ENCODE measurements at places on chromosomes 11 and 22.

DNA sequence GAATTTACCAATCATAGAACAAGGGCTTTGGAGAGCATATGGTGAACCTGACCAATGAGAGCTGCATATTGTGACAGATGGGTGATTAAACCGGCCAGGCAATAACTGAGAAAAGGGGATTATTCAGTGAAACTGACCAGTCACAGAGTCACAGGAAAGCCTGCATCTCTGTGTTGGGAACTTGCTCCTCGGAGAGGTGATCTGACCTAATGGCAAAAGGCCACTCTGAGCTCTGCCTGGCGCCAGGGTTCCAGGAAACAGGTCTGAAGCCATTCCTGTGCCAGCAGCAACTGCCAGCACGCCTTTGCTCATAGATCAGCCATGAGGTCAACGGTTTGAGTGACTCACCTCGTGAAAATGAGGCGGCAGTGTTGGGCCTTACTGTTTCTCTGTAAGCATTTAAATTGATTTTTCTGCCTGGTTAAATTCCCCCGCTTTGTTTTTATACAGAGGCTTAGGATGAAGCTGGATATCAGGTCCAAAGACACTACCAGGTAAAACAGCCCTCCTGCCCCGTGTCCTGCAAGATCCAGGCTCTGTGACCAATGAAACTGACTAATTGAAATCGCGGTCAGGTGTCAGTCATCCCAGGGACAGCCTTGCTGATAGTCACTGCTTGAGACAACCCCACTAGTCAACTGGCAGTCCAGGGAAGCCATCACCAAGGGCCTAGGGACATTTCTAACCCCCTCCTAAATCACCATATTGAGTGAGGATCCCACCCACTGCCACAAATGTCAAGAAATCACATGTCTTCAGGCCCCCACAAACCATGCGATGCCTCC, 35.8 kb upstream of the MYOD1 start:
- no peak for DNase-seq

DNA sequence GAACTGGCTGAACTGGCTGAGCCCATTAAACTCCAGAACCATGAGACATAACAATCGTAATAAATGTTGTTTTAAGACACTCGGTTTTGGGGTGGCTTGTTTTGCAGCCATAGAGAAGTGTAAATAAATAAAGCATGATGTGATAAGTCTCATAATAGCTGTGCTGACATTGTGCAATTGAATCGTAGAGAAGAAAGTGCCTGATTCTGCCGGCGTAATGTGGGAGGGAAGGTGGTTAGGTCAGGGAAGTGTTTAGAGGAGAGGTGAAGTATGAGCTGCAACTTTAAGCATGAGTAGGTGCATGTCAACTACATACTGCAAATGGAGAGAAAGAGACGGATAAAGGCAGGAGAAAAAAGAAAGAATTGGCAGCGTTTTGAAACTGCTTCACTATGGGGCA, 217.1 kb downstream of the BLID start:
- no peak for DNase-seq

- DNase-seq: no peak
Measured at GRCh38 chr22:31329029-31329428, 17.1 kb downstream of the PATZ1 start.

- no peak for DNase-seq
Measured at GRCh38 chr11:65708451-65708850, 3.6 kb upstream of the KAT5 start.

GRCh38 chr22:17803609-17804270, 29.5 kb upstream of the BID start:
- DNase-seq: no peak

GRCh38 chr11:68698993-68699392, 14.6 kb downstream of the GAL start:
- DNase-seq: no peak

- no peak for DNase-seq
Measured at GRCh38 chr11:82767123-82767522, 33.5 kb upstream of the FAM181B start.

GRCh38 chr11:18726040-18726439, at the start of gene IGSF22:
TSS of gene IGSF22 (minus strand) at chr11:18726188. CDS start at chr11:18724236, 1,952 bp downstream.
- DNase-seq: no peak

DNA sequence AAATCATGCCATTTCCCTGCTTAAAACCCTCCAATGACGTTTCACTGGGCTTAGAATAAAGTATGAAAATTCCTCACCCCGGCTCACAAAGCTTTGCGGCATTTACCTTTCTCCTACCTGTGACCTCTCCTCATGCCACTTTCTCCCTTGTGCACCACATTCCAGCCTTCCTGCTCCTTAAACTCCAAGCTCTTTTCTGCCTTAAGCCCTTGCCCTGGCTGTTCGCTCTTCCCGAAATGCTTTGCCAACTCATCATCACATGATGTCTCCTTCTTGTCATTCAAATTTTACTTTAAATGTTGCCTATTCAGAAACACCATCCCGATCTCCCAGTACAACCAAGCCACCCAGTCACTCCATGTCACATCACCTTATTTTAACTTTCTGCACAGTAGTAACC, 2.0 kb downstream of the PLEKHA7 start:
- DNase-seq: no peak

- no peak for DNase-seq
Measured at GRCh38 chr11:41895081-41895480, 435.6 kb upstream of the LRRC4C start.

- DNase-seq: no peak
Measured at GRCh38 chr22:24410110-24410856, 17.1 kb upstream of the ADORA2A start.

DNA sequence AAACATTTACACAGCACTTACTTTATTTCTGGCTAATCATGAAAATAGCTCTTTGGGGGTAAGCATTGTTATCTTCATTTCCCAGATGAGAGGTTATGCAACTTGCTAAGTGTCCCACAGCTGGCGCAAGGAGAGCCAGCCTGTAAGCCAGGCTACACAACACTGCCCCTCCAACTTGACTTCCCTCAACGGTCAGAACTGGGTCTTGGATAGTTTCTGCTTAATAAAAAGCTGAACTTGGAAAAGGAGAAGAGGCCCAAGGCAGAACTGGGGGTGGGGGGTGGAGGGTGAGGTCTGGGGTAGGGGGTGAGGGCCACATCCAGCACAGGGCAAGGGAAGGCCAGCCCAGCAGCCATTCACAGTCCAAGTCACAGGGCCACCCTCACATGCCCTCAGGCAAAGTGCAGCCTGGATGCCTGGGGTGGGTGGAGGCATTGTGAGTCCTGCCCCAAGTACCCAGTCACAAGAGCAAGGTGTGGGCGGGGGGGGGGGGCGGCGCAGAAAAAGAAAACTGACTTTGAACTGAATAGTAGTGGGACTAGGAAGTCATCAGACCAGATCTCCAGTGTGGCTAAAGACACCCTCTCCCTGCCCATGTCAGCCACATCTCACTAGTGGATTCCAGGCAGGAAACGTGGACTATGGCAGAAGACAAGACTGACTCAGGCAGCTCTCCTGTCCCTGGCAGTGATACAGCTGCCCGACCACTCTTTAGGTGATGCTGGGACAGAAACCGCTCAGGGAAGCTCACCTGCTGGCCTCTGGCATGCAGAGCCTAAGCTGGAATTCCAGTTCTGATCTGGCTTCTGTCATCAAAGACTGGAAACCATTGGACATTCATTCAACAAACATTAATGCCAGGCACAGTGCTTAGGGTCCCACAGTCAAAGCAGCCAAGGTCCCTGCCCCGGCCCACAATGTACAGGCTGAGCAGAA, 52.4 kb downstream of the PACSIN2 start:
- DNase-seq: no peak

DNA sequence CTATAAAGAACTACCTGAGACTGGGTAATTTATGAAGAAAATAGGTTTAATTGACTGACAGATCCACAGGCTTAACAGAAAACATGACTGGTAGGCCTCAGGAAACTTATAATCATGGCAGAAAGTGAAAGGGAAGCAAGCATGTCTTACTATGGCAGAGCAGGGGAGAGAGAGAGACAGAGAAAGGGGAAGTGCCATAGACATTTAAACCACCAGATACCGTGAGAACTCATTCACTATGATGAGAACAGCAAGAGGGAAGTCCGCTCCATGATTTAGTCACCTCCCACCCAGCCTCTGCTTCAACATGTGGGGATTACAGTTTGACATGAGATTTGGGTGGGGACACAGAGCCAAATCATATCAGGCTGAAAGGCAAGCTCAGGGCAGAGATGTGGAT, 327.1 kb upstream of the DDI1 start:
- no peak for DNase-seq

DNA sequence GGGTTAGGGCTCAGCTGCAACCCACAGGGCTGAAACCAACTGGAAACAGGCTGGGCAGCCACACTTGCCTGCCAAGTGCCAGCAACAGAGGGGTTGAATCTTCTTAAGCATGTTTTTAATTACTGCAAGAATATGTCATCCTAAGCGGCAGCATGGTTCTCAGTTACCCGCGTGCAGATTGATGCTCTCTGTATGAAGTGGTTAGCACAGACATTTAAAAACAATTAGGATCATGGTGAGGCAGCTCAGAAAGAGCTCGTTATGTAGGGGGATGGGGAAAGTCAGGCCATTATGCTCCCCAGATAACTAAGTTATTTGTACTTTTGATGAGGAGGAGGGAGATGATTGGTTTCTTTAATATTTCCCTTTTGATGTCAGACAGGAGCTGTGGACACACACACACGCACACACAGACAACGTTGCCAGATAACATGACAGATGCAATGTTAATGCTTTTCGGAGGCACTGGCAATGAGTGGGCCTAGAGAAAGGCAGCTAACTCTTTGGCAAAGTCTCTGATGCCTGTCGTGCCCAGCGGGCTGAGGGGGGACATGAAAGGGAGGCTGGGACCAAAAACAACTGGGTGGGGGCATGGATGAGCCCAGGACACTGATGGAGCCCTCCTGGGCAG, 389.7 kb downstream of the NXPE2 start:
- DNase-seq: no peak

DNA sequence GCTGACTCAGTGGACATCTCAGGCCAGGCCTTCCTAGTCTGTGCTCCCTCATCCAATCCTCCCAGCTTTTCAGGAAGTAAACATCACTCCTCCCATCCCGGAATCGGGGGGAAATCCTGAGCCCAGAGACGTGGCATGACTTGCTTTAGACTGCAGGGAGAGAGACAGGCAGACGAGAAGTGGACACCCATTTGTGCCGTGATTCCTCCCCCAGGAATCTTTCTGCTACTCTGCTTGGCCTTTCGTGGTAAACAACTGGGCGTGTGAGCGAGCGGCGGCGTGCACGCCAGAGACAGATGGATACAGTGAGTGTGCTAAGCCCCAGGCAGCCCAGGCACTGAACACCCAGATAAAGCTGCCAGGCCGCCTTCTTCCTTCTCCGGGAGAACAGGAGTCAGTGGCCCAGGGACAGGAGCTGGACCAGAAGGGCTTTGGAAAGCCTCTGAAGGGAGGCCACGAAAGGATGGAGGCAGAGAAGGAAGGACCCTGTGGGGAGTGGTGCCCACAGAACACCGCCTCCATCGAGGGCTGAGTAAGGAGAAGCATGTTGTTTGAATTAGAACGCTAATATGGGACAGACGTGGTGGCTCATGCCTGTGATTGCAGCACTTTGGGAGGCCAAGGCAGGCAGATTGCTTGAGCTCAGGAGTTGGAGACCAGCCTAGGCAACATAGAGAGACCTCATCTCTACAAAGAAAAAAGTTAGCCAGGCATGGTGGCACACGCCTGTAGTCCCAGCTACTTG, 53.0 kb upstream of the PRR5 start:
- DNase-seq: no peak

GRCh38 chr22:49305966-49306631, 521.6 kb downstream of the BRD1 start:
- no peak for DNase-seq

DNA sequence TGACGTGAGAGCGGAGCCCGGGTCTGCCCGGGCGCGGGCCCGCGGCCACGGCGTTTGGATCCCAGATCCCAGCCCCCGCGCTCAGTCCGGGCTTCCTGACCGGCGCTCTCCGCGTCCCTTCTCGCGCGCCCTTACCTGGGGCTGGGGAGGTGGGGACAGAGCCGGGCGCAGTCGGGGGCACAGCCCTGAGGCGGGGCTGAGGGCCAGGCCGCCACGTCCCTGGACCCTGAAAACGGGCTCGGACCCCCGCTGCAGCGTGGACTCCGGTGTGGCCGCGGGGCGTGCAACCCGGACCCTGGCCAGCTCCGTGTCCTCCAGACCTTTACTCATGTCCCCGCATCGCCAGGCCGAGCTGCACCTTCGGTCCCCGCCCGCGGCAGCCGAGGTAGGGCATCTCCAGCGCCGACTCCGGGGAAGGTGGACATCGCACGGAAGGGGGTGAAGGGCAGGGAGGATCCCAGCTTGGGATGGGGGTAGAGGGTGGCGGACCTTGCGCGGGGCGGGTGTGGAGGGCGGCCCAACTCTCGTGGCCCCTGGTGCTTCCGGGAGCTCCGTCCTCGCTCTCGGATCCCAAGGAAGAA, 9.9 kb upstream of the AIFM3 start:
- no peak for DNase-seq

DNA sequence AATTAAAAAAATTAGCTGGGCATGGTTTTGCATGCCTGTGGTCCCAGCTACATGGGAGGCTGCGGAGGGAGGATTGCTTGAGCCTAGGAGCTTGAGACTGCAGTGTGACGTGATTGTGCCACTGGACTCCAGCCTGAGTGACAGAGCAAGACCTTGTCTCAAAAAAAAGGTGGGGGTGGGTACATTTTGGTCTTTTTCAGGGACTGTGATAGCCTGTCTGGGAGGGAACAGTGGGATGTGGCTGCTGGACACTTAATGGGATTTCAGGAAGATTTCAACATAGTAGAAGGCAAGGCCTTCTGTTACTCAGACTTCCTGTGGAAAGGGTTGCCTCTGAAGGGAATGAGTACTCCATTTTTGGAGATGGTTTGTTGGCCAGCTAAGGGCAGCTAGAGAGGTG, 40.6 kb downstream of the RELT start:
- no peak for DNase-seq

DNA sequence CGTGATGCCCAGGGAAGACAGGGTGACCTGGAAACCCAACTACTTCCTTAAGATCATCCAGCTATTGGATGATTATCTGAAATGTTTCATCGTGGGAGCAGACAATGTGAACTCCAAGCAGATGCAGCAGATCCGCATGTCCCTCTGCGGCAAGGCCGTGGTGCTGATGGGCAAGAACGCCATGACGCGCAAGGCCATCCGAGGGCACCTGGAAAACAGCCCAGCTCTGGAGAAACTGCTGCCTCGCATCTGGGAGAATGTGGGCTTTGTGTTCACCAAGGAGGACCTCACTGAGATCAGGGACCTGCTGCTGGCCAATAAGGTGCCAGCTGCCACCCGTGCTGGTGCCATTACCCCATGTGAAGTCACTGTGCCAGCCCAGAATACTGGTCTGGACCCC, 43.5 kb upstream of the DAGLA start:
- no peak for DNase-seq

- DNase-seq: no peak
Measured at GRCh38 chr22:46454504-46455269, 82.7 kb downstream of the CELSR1 start.

GRCh38 chr11:125123947-125124617, 12.7 kb upstream of the TMEM218 start:
- no peak for DNase-seq

All from NCI-H748 treated with DMSO at 0.1 percent for 48 hours (cell line).